ENCODE measurements at places on chromosomes 16 and 17.

- DNase-seq = no peak
Measured at GRCh38 chr16:11121914-11122692, 133.9 kb downstream of the SOCS1 start.

GRCh38 chr17:71500761-71501555 lies 619.9 kb upstream of the SOX9 start:
- no peak for DNase-seq

- DNase-seq = no peak
Measured at GRCh38 chr16:414395-415169, 10.9 kb upstream of the RAB11FIP3 start.

GRCh38 chr17:47801906-47802305 lies 19.7 kb downstream of the OSBPL7 start:
- DNase-seq = no peak

DNA sequence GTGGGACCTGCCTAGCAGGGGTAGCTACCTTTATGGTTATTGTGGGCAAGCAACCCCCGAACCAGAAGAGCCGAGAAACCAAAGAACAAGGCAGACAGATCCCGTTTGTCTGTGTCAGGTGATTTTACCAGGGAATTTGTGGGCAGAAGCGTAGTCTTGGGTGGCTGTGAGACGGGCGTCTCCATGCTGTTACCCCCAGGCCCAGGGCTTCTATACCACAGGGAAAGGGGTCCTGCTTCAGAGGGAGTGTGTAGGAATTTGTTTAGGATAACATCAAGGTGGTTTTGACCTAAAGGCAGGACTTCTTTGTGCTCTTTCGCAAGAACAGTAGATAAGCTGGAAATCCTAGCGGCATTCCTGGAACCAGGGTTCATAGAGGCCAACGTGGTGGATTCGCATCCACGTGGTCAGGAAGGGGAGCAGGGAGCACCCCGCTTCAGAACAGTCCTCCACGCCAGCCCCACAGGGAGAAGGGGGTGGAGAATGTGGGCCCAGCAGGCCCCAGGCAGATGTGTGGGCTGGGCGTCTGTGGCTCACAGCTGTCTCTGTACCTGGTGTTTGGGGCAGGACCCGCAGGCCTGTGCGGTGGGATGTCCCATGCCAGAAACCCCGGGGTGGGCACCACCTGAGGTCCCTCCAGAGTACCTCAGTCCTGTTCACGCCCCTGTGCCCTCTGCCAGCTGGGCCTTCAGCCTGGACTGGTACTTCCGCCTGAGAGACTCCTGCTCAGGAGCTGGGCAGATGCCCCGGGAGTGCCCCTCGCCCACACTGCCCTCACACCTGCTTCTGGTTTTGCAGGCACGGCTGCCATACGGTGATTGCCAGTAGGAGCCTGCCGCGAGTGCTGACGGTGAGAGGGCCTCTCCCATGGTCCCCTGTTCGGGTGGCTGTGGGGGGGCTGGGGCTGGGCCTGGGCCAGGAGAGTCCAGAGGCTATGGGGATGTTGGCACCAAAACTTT lies 4.1 kb downstream of the DECR2 start:
- no peak for DNase-seq

DNA sequence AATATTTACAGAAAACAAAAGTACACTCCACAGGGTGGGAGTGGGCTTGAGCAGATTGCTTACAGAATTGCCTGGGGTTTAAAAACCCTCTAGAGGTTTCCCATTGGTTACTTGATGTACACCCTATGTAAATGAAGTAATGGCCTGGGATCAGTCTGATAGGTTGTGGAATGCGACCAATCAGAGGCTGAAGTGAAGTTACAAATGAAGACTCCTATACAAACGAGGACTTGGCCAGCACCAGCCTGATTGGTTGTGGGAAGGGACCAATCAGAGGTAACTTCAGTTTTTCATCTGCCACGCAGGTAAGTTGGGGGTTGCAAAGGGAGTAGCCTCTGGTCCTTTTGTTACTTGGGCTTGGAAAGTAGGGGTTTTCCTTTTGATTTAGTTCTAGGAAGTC lies 8.8 kb downstream of the EEF2K start:
- no peak for DNase-seq

GRCh38 chr17:82064433-82065192 lies 991 bp downstream of the DUS1L start:
- DNase-seq = peak; percentile 8

DNA sequence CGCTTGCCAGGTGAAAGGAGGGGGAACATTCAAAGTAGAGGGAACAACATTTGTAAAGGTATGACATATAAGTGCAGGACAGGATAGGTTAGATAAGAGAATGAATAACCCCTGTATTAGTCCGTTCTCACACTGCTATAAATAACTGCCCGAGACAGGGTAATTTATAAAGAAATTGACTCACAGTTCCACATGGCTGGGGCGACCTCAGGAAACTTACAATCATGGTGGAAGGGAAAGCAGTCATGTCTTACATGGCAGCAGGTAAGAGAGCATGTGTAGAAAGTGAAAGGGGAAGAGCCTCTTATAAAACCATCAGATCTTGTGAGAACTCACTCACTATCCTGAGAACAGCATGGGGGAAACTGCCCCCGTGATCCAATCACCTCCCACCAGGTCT lies 223.8 kb downstream of the SOX9 start:
- DNase-seq = no peak

DNA sequence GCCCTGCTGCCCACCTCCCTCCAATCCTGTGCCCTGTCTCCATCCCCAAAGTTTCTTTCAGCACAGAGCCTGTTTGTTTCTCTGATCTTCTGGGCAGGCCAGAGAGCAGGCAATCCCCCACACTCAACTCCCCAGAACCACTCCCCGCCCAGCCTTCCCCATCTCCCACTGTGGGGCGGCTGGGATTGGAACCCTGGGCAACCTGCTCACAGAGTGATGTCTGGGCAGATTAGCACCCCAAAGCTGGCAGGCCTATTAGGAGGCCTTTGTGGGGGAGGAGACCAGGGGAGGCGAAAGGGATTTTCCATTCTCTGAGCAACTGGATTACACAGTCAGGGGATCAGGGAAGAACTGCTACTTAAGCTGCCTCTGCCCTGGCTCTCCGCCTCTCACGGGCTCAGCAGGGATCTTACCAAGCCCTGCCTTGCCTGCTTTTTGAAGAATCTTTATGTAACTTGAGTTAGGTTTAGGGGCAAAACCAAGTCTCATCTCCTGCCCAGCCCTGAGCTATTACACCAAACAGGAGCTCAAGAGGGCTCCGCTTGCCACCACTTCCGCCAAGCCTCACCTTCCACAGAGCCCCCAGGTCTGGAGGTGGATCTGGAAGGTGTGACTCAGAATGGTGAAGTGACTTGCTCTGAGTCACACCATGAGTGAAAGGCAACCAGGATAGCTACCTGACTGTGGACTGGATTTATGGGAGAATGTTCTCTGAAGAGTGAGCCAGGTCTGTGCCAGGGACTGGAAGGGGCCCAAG lies 16.0 kb upstream of the LHX1 start:
- no peak for DNase-seq

DNA sequence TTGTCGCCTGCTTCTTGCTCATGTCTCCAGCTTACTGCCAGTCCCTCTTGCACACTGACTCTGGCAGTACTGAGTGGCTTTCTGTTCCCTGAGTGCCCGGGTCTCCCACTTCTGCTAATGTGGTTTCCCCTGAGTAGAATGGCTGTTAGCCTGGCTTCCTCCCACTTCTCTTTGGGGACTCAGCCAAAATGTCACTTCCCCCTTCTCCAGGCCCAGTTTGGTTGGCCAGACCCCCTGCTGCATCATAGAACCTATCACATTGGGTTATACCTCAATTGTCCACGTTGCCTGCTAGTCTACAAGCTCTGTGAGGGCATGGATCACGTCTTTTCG lies 304.4 kb downstream of the HS3ST3B1 start:
- no peak for DNase-seq

GRCh38 chr17:80498242-80498919 lies 22.0 kb upstream of the NPTX1 start:
- DNase-seq = peak; percentile 69

- no peak for DNase-seq
Measured at GRCh38 chr17:20771104-20771503, 191.6 kb downstream of the CDRT15L2 start.

- DNase-seq = peak; percentile 95
Measured at GRCh38 chr17:59846394-59847165, 46.2 kb downstream of the TUBD1 start.

- no peak for DNase-seq
Measured at GRCh38 chr16:17964196-17964595, 372.3 kb downstream of the NPIPA8 start.

GRCh38 chr16:53773881-53774280 lies 69.9 kb downstream of the FTO start:
- DNase-seq = no peak

GRCh38 chr17:75480281-75480680 lies 23.8 kb downstream of the TMEM94 start:
- no peak for DNase-seq

GRCh38 chr16:3022684-3023414 lies 893 bp downstream of the HCFC1R1 start:
- DNase-seq = no peak

All from NCI-H526 treated with DMSO at 0.1 percent for 48 hours (cell line).